ENCODE measurements at places on chromosomes 6 and 20.

DNA sequence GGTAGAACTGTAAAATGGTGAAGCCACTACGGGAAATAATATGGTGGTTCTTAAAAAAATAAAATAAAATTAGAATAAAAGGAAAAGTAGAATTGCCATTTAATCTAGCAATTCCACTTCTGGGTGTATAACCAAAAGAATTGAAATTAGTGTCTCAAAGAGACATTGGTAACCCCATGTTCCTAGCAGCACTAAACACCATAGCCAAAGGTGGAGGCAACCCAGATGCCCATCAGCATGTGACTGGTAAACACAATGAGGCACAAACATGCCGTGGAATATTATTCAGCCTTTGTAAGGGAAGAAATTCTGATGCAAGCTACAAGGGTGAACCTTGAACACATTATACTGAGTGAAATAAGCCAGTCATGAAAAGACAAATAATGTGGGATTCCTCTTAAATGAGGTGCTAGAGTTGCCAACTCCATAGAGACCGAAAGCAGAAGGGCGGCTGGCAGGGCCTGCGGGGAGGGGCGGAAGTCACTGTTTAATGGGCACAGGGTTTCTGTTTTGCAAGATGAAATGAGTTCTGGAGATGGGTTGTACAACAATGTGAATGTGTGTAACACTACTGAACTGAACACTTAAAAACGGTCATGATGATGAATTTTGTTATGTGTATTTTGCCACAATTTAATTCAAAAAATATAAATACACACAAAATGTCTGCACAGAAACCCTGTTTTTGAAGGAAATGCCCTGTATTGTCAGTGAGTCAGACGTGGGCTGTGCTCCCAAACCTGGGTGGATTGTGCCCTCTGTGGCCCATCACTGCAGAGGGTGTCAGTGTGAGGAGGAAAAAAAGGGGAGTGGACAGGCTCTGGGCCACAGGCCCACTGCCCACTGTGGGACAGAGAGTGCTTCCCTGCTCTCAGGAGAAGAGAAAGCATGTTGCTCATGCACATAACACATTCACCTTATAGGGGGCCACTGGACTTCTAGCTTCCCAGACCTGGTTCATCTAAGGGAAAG lies 49.6 kb upstream of the CD93 start:
- no peak for DNase-seq

- DNase-seq: no peak
Measured at GRCh38 chr20:14332866-14333265, 4.5 kb downstream of the FLRT3 start.

DNA sequence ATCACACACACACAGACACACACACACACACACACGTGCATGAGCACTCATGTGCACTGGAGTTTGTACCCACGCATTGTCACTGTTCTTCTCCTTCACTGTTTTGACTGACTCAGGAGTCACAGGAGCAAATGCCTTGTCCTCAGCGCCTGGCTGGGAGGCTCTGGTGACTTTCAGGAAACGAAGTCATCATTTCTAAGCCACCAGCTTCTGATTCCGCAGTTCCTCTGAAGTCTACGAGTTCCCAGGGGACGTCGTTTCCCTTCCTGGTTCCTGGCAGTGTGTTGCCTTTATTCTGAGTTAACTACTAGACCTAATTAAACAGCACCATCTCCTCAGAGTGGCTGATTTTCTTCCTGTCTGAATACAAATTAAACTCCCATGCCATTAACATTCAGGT lies 82.2 kb upstream of the PMEPA1 start:
- DNase-seq: no peak

GRCh38 chr20:63652192-63652980 lies 838 bp downstream of the STMN3 start:
- no peak for DNase-seq

GRCh38 chr20:57625181-57625958 lies 5.1 kb upstream of the ZBP1 start:
- no peak for DNase-seq

DNA sequence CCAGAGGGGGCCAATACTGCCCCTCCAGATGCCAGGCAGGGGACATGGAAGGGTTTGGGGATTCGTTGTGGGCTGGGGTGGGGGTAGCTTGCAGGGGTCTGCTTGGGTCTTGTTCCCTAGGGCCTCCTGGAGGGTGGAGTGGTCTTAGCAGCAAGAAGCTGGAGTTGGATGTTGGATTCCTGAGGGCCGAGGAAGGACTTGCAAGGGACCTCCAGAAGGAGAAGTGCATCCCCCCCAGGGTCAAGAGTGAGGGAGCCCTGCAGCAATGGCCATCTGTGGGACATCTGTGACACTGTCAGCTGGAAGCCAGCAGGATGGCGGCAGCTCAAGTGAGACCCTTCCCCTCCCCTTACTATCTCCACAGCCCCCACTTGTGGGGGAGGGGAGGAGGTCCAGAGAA lies 25.4 kb upstream of the CCN5 start:
- no peak for DNase-seq

GRCh38 chr6:24838081-24838480 lies 39.4 kb upstream of the ARMH2 start:
- DNase-seq: no peak

DNA sequence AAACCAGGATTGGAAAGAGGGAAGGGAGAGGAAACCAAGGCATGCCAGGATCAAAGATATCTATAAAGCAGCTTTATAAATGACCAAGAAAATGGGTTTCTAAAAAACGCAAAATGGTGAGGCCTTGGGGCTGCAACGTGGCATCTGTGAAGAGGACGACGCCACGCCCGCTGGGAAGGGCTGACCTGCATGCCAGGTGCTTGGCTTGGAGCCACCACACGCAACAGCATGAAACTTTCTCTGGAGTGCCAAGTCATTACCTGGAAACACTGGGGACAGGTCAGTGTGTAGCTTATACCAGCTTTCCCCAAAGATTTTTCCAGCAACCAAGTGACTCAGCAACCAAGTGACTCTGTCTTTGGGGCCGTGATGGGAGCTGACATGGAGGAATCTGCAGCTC lies 82.5 kb downstream of the POPDC3 start:
- no peak for DNase-seq

DNA sequence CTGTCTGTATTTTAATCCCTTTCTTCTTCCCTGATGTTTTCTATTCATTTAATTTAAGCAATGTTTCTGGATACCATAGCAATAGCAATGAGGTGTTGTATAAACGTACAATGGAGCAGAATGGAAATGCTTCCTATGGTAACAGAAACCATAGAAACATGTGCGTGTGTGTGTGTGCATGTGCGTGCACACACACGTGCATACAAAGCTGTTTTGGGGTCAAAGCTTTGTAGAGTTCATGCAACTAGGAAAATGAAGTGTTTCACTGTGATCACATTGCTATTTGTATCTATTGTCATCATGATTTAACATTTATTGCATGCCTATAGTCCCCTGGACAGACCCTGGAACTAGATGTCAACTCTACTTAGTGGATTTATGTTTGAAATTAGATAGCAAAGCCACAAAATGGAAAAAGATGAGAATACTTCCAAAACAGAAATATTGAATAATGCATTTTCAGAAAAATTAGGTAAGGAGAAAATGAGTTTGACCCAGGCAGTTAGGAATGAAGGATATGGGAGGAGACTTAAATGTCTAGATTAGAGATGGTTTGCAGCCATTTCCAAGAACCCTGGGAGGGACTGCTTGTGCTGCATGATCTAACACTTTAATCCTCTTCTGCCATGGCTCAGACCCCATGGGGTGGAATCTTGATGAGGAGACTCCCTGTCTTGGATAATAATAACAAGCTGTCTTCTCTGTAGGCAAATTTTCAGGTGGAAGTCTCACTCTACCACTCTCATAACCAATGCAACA lies 124.4 kb downstream of the TRMT11 start:
- DNase-seq: no peak

DNA sequence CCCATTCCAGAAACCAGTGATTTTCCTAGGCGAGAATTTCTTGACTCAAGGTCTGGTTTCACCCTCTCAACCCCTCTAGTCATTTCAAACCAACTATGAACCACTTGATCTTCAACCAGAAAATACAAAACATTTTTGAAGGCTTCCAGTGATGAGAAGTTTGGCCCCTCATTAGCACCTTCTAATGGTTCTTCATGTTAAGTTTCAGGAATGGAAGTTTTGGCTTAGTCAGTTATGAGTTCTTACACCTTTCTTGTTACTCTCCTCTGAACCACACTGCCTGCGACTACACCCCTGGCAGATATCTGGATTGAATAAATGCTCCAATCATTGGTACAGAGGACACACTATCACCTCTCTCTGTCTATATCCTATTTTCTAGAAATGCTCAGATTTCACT lies 67.2 kb downstream of the GJA10 start:
- DNase-seq: no peak

DNA sequence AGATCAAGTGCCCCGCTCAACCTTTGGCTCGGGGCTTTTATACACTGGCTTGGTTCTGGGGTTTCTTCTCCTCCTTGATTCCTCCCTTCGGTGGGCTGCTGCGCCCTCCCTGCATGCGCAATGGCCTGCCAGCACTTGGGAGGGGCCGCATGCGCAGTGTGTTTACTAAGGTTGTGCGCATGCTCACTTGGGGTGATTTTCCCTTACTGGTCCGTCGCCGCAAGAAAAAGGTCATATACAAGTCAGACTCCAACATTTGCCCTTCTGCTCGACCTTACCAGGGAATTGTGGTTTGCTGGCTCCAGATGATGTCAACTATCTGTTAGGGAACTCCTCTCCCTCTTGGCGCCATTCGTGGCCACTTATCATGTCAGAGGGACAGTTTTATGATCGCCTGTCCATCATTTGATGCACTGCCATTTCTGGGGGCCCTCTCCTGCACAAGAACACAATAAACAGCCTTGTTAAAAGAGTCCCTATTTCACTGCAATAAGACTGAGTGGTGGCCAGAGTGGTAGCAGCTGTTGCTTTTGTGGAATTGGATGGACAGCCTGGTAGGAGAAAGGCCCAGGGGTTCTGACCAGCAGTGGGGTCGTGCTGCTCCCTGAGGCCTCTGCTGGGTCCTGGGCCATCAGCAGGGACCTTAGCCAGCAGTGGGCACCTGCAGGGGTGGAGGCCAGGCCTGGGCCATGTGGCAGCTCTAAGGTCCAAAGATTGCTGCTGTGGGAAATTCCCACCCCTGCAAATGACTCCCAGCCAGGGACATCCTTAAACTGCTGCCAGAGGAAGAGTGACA lies 2.8 kb upstream of the LBP start:
- DNase-seq: no peak

GRCh38 chr6:42453031-42453653 lies 1.4 kb upstream of the TRERF1 start:
- peak; percentile 86 for DNase-seq

- DNase-seq: no peak
Measured at GRCh38 chr6:67736161-67736560, 898.9 kb upstream of the ADGRB3 start.

- DNase-seq: no peak
Measured at GRCh38 chr6:47804821-47805220, 23.0 kb downstream of the OPN5 start.

- no peak for DNase-seq
Measured at GRCh38 chr6:91328241-91328640, 741.4 kb upstream of the MAP3K7 start.

GRCh38 chr20:18529041-18529440 lies 21.3 kb downstream of the SEC23B start:
- no peak for DNase-seq

DNA sequence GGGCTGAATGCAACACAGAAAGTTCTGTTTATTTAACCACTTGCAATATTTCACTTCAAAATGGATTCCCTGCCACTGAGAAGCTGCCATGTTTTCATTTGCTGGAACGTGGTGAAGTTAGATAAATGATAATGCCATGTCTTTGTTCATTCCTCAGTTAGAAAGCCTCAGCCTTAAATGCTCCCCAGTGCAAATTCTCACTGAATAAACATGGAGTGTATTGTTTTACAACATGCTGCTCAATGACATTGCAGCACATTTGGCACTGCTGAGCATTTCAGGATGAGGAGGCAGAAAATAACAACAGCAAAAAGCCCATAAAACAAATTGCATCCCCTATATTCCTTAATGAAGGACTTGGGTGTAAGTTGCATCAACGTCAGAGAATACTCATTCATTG lies 913.8 kb upstream of the FLRT3 start:
- DNase-seq: no peak

DNA sequence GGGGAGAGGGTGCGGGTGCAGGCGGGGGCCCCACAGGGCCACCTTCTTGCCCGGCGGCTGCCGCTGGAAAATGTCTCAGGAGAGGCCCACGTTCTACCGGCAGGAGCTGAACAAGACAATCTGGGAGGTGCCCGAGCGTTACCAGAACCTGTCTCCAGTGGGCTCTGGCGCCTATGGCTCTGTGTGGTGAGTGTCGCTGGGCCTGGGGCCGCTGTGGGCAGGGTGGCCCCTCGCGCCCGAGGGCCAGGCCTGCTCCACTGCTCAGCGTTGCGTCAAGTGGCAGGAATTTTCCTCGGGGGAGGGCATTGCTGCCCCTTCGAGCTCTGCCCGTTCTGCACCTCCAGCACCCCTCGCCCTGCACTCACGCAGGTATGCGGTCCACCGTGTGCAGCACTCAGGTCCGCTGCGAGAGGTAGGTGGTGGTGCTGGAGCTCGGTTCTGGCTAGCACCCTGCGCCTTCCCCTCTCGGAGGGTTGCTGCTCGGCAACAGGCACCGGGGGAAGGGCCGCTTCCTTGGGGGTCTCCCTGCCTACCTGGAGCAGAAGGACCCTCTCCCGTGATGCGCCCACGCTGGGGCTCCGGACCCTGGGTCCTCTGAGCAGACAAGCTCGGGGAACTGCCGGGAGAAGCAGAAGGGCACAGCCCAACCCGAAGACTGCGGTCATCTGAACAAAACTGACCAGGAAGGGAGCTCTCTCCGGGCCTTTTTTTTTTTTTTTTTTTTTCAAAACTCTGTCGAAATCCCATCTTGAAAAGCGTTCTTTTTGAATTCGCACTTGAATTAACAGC lies 674 bp downstream of the MAPK14 start:
- peak; percentile 35 for DNase-seq

GRCh38 chr20:11178946-11179654 lies 505.3 kb upstream of the JAG1 start:
- no peak for DNase-seq

- no peak for DNase-seq
Measured at GRCh38 chr6:157244175-157244574, 79.1 kb downstream of the TMEM242 start.

DNA sequence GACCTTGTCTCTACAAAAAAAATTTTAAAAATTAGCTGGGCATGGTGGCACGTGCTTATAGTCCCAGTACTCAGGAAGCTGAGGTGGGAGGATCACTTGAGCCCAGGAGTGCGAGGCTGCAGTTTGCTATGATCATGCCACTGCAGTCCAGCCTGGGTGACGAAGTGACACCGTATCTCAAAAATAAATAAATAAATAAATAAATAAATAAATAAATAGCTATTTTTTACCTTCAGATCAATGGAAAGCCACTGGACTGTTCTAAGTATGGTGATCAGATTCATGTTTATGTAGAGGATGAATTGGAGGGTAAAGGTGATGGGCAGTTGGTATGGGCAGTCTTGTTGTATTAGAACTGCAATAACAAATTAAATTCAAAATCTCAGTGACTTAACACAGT lies 24.0 kb downstream of the DSTN start:
- DNase-seq: no peak

DNA sequence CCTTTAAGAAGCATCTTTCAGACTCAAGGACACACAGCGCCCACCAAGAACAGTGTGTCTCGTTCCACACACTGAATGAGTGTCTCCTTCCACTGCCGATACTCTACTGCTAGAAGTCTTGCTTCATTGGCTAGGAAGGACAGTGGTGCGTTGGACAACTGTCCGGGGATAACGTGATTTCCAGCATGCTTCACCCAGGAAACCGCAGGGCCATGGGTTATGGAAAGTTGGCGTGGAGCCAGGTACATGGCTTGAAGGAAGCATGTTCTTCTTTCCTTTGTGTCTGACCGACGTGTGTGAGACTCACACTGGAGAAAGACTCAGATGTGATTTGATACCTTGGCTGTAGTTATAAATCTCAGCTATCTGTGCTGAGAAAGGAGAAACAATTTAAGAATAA lies 73.2 kb downstream of the SMOC2 start:
- no peak for DNase-seq
